ENCODE measurements at places on chromosomes 16 and 17. TPM values are rescaled to one million over a fixed set of nuclear protein-coding genes. Genes with fewer than 3 reads are reported as not detected.

DNA sequence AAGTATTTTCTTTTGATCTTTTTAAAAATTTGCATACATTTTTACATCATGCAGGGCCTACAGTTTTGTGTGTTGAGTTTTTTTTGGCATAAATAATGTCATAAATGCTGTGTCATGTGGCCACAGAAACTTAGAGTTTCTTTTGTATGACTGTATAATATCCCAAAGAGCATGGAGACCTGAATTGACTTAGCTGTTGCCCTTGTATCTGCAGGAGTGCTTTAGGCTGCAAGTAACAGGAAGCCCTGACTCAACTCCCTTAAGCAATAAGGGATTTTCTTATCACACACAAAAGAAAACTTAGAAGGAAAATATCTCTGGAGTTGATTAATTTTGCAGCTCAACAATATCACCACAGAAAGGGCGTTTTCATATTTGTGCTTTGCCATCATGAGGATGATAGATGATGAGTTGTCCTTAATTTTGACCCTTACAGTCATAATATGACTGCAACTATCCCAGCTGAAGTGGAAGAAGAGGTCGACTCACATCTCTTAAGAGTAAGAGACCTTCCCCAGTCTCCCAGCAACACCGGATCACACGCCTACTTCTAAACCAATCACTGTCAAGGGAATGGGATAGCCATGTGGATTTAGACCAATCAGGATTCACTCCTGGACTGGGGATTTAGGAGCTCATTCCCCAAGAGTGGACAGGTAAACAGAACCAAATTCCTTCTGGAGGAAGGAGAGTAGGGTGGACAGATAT is 138.9 kb downstream of the GSG1L start:
- no peak for DNase-seq

The DDX52 gene
- 20.9 TPM for total RNA-seq

The KRT28 gene
- not detected for total RNA-seq

DNA sequence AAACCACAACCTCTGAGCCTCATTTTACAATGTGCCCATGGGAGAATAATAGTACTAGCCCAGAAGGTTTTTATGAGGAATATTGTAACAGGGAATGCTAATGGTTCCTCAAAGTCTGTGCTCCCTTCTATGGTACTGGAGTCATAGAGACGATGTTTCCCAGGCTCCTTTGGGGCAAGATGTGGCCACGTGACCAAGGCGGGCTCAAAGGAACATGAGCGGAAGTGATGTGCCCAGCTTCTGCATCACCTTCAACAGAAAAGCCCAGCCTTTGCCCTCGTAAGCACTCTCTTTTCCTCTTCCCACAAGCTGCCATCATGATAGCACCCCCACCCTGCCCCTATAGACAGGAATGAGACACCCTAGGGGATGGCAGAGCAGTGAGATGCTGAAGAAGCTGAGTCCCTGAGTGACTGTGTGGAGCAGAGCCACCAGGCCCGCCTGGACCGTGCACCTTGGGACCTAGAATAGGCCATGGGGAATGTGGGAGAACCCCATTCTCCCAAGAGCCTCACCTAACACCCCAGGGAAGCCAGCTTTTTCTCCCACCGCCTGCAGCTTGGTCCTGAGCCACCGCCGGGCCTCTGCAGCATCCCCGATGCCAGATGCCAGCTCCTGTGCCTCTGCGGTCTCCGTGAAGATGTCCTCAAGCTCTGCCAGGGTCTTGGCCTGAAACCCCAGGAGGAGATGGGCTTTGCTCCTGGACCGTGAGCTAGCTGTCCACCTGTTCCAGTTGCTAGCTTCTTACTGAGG is 22.2 kb upstream of the PIK3R6 start:
- DNase-seq = no peak

The HBA1 gene
- total RNA-seq = 241 TPM

The FBXL19 gene
- total RNA-seq = 13.4 TPM

GRCh38 chr17:61280338-61280737 is 119.3 kb upstream of the TBX2 start:
- DNase-seq = no peak

DNA sequence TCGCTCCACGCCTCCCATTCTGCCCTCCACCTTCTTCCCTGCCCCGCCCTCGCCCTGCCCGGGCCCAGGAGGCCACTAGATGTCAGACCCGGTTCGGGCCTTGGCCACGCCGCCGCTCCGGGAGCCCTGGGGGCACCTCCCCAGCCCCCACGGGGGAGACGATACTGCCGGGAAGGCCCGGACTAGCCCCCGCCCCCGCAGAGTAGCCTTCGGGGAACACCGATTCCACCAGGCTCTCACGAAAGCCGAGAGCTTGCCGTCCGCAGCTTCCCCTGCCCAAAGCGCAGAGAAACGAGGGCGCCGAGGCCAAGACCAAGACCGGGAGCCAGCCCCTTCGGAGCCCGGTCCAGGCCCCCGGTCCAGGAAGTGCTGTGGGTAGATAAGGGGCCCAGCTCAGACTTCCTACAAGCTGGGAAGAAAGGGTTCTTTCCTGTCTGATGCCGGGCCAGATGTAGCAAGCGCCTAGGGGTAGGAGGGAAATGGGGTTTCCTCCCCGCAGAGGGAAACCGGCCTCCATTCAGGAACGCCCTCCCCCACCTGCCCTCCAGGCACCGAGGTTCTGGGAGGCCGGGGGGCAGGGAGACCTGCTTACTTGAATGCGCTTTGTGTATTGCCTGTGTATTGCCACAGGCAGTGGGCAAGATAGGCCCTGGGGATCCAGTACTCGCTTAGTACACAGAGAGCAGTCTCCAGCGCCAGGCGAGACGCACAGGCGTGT is 806 bp upstream of the CYB561 start:
- DNase-seq = peak; percentile 93

DNA sequence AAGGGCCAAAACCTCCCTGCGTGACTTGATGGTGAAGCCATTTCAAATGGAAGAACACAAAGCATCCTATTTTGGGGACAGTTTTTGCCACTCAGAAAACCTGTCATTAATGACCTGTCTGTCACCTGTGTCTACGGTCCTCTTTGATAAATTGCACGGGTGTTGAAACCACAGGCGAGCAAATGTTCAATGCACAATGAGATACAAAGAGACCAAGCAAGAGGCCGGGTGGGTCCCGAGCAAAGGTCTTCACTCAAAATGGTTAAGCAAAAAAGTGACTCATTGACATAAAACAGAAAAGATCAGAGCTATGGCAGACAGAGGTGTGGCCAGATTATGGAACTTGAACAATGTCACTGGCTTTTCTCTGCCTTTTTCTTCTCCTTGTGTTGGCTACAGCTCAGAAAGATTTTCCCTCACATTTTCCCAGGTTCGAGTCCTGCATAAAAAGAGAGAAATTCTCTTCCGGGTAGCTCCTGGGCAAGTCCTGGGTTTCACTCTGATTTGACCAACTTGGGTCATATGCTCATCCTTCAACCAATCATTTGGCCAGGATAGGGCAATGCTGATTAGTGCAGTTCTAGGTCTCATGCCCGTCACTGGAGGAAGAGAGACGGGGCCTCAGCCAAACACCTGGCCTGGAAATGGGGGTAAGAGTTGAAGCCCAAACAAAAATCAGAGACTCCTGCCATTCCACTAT is 92.2 kb downstream of the CMC2 start:
- DNase-seq = no peak

The ST6GALNAC2 gene
- total RNA-seq = 24.5 TPM

DNA sequence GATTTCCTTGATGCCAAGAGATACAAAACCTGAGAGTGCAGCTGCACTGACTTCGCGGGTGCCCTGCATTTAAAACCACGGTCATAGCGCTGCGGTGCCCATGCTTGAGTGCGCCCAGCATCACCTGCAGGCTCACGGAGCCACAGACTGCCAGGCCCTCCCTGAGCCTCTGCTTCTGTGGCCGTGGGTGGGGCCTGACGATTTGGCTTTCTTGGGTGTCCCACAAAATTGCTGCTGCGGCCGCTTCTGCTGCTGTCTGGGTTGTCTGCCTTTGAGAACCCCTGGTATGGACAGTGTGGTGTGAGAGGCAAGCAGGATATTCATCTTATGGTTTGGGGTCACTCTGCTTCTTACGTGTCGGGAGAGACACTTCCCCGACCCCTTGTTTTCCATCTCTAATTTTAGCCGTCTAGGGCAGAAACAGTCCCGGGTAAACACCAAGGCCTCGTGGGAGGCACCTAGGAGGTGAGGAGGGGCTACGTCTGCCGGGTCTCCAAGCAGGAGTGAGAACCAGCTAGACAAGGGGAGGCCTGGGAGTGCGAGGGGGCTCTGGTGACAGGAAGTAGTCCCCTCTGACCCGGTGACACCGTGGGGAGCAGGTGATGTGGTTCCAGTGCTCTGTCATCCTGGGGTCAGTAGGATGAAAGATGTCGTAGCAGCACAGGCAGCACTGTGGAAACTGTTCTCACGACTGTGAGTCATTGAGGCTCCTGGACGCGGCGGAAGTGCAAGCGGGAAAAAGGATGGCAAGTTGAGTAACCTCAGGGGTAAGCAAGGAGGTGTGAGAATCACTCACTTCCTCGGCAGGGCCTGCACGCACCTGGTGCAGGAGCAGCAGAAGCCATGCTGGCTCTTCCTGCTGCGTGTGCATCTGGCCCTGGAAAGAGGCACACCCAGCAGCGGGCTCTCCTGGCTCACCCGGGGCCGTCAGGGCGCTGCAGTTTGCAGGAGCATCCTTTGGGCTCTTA is 176.3 kb downstream of the RPTOR start:
- DNase-seq = no peak

The ABCC11 gene
- not detected for total RNA-seq

The PIK3R6 gene
- 2.7 TPM for total RNA-seq

DNA sequence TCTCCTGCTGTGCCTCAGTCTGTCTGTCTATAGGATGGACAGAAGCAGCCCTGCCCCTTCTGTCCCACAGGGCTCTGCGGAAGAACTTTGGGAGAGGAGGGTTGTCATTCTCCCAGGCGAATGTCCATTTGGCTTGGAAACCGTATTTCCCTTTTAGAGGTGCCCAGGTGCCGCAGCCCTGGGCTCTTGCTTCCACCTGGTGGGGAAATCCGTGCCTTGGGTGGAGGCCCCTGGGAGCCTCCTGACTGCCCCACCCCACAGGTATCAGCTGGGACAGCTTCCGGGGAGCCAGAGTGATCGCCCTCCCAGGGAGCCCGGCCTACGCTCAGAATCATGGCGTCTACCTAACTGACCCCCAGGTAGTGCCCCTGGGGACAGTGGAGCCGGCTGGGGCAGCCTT is 12.7 kb downstream of the FCSK start:
- no peak for DNase-seq

DNA sequence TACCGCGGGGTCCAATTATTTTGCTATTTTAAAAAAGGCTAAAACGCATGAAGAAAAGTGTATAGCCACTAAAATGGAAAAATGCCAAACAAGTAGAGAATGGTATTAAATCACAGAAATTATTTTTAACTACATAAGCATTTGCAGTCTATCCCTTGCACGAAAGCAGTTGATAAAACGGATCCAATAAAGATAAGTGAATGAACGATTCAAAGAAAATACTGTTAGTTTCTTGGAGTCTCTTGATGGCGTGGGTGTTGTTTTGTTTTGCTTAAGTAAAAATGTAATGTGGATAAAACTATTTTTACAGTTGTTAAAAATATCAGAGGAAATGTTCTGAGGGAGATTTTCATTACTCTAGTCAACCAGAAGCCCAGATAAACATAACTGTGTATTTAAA is 9.3 kb downstream of the HS3ST3A1 start:
- no peak for DNase-seq

The BMERB1 gene
- total RNA-seq = 22.6 TPM

- DNase-seq = no peak
These were observed 6.2 kb upstream of the SLC25A19 start for GRCh38 chr17:75295201-75296158.

DNA sequence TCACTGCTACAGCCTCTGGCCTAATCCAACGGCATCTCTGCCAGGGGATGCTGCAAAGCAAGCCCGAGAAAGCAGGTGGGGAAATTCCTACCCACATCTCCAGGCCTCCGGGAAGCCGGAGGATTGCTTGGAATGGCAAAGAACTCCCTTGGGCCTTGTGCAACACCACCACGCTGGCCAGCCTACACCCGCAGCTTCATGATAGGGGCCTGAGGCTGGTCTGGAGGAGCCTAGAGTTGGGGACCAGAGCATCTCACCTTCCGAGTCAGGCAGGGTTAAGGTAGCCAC is 20.3 kb downstream of the GGA3 start:
- no peak for DNase-seq

The CISD3 gene
- total RNA-seq = 29.7 TPM

DNA sequence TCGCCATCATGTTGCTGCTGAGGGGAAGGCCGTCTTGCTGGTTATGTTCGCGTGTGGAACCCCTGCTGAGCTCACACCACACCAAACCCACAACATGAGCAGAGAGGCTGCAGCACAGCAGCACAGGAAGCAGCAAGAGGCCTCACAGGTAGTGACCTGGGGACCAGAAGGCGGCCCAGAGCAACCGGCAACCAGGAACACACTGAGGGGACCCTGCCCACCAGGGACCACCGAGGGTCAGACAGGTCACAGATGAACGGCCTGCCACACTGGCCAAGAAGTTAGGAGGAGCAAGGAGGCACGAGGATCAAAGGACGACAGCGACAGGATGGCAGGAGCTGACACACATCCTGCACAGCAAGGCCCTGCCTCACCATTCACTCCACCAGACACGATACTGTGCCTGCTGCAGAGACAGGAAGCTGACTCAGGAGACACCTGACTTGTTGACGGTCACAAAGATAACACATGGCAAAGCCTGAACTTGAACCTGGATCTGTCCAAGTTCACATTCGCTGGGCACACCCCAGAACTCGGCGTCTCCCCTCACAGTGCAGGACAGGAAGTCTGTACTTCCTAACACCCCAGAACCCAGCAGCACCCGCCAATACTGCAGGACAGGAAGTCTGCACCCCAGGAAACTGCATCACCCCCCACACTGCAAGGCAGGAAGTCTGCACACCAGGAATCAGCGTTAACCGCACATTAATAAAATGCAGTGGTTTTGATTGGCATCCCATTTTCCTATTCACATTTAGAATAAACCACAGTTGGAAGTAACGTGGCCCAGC is 98.5 kb downstream of the ZNF778 start:
- no peak for DNase-seq

The MYH3 gene
- total RNA-seq = 2.8 TPM

DNA sequence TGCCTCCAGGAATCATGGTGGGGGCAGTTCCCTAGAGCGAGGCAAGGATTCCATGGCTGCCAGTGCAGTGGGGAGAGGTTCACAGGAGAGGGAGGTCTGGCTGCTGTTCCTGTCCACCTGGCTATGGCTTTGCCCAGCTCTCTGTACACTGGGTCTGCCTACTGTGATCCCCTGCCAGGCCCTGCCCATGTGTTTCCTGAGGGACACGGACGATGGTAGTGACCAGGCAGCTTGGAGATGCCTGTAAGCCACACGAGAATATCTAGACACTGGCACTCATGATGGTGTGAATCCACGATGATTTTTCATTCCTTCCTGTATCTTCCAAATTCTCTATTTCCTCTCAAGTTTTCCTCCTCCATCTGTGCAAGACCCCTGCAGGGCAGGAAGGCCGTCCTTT is 11.1 kb downstream of the C1QTNF8 start:
- DNase-seq = no peak

DNA sequence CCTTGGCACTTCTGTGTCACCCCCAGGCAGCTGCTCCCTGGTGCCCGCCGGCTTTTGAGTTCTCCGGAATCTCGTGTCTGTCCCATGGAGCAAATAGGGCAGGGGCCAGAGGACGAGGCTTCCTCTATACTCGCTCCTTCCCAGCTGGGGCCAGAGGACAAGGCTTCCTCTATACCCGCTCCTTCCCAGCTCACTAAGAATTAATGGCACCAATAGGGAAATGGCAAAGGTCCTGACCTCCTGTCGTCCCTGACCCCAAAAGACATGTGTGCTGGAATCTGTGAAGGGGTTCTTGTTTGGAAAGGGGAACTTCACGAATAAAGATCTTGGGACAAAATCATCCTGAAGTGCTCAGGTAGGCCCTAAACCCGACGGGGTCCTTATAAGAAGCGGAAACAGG is 7.6 kb downstream of the SGSH start:
- no peak for DNase-seq

- no peak for DNase-seq
These were observed 532 bp downstream of the CNTNAP1 start for GRCh38 chr17:42682722-42683403.

The IKZF3 gene
- 8.2 TPM for total RNA-seq

The CRHR1 gene
- total RNA-seq = not detected
